ENCODE measurements at places on chromosomes 1 and 21.

GRCh38 chr1:43414634-43415223 is 25.0 kb downstream of the SZT2 start:
- no peak for DNase-seq

- DNase-seq = no peak
Observed at GRCh38 chr1:43958351-43959255, 11.2 kb upstream of the DPH2 start.

DNA sequence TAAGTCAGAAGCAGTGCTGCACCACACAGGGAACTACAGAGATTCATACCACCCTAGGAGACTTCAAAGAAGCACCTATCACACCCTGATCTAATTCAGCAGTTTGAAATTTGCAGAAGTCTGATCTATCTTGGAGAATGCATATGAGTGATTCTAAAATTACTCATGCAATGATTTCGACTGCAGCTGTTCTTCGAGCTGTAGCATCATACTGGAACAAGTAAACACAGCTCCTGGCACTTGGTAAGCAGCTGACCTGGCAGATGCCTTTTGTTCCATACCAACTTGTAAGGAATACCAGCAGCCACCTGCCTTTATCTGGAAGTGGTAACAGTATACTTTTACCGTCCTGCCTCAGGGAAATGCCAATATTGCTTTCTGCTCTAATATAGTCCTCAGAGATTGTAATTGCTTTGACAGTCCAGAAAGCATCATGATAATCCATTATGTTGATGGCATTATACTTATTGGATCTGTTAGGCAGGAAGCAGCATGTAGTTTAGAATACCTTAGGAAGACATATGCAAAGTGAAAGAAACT is 25.7 kb downstream of the AADACL4 start:
- DNase-seq = no peak

DNA sequence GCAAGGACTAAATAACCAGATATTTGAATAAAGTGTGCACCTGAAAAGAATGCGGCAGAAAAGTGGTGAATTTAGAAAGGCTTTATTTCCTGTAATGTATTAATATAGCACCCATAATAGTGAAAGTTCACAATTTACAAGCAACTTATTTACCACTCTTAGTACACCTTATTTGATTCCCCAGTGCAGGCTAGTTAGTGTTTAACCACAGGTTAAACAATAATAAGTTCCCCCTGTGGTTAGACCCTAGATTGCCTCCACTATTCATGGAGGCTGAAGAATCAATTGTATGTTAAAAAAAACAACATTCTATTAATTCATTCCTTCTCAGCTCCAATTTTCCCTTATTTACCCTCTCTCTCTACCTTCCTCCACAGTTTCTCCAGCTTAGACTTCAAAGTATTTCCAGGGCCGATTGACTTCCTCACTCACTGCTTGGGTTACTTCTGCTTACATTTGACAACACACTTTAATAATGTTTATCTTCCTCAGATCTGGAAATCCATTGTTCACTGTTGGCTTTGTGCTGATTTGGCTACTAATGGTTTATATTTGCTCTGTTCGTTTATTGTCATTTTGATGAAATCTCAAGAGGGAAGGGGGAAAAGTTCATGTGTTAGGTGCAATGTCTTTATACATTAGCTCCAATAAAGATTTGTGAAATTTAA is 796.3 kb downstream of the BRINP3 start:
- no peak for DNase-seq

DNA sequence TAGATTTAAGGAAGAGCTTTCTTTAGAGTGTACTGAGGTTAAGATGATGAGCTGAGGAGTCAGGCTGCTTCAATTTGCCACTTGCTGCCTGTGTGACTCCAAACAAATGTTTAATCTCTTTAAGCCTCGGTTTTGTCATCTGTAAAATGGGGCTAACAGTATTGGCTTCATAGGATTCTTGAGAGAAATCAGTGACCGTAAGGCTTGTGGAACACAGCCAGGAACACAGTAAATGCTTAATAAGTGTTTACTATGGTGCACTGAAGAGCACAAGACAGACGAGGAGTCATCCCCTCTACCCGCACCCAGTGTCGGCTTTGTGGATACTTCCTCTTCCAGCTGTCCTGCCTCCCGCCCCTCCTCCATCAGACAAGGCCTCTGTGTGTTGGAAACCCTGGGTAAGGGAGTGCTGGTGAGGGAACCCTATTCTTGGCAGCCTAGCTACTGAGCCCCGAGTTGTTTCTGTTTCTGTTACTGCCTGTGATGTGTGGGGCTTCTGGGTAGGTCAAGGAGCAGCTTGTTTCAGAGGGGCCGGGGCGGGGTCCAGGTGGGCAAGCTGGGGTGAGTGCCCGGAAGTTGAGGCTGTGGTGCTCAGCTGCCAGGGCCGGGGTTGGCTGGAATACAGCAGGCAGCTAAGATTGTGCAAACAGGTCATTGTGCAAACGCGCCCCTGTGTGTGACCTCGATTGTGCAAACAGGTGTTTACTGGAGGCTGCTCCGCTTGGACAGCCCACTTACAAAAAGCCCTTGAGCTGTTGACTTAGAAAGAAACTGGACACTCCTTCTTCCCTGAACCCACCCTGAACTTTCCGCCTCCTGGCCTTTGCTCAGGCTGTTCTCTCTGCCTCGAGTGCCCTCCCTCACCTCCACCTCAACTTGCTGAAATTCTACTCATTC is 4.0 kb upstream of the CSF3R start:
- no peak for DNase-seq

DNA sequence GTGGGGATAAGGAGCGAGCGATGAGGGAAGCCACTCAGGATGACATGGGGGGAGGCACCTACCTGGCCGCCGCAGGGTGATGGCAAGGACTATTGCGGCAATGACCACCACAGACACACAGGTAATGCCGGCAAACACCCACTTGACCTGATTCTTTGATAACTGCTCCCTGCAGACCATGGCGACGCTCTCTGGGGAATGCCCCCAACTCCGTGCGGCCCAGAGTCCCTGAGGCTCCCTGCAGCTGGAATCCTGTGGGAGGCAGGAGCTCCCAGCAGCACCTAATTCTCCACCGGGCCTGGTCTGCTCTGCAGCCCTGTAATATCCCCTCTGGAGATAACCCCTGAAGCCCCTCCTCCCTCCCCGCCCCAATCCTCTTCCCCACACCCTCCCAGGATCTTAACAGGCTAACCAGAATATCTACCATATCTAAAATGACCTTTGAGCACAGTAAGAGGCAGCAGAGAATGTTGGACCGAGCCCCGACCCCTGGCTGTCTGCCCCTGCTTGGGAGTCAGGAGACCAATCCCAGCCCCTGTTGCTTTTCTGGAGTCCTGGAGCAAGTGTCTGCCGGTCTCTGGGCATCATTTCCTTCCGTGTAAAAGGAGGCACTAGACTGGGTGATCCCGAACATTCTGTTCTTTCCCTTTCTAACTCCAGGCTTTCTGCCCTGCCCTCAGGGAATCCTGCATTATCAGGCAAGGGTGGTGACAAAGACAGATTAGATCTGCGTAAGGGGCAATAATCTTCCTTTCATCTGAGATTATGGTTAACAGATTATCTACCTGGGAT is at the start of gene FAM151A:
Gene FAM151A, minus strand, starts transcription at position 310 of the 792 bp plus-strand sequence. Its CDS starts 130 bp downstream, at position 180.
- DNase-seq = no peak

GRCh38 chr21:35597750-35598339 is 462.5 kb downstream of the SETD4 start:
- DNase-seq = no peak

DNA sequence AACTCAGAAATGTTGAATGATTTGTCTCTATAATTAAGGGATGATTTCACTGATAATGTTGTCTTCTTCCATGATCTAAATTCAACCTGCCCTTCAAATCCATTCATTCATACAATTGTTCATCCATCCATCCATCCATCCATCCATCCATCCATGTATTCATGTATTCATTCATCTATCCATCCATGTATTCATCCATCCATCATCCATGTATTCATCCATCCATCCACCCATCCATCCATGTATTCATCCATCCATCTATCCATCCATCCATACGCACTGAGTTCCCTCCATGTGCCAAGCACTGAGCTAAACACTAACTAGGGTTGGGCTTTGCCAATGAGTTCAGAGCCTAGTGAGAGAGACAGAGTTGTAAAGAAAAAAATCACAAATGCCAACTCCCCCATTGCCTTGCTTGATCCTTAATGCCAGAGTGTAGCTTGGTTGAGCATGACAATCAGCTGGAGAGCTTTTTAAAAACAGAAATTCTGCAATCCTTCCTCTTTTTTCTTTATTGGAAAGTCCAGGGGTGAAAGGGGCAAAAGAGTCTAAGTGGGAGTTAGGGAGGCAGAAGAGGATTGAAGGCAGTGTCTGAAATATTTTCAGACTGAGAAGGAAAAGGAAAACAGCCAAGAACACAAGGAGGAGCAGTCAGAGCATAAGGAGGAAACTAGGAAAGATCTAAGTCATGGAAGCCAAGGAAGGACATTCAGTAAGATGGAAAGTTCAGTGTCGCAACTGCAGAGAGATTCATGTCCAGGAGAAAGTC is 92.4 kb upstream of the ERG start:
- no peak for DNase-seq

DNA sequence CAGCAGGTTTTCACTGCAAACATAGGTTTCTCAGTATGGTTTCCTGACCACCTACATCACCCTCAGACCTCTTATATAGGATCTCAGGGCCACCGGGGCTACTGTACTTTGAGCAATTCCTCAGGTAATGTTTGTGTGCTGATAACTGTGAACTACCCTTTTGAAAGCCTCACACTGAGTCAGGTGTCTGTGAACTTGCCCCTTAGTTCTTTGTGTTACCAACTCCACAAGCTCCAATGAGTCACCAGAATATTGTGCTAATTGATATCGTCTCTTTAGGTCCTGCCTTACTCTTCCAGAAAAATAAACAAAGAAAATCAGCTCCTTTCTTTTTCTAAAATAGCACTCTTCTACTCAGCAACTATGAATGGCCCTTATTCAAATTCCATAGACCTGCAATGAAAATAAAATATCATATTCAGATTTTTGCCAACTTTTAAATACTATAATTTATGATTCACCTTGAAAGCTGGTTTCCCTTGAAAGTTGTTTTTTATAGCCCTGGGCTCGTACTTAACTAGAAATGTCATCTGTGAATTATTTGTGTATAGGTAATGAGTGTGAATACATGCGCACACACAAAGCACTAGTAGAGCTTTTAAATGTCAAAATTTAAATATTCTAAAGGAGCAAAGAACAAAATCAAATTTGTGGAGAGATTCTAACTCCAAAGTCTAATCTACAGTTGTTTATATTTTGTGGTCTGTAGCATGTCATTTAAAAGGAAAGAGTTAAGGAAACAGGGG is 88.1 kb upstream of the WARS2 start:
- DNase-seq = no peak

DNA sequence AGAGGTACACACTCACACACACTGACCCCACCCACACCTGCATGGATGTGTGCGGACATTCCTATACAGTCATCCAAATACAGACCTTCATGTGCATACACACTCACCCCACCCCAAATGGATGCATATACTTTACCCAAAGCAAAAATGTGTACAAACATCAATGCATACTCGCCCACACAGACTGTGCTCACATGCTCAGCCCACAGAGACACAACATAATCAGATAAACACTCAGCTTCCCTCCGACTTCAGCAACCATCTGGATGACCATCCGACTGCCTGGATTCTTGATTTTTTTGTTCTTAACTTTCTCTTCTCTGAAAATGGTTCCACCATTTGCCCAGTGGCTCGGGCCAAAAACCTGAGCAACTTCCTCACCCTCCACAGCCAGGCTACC is 24.4 kb upstream of the GJB5 start:
- no peak for DNase-seq

- DNase-seq = no peak
Observed at GRCh38 chr1:77234096-77234495, 14.9 kb upstream of the PIGK start.

DNA sequence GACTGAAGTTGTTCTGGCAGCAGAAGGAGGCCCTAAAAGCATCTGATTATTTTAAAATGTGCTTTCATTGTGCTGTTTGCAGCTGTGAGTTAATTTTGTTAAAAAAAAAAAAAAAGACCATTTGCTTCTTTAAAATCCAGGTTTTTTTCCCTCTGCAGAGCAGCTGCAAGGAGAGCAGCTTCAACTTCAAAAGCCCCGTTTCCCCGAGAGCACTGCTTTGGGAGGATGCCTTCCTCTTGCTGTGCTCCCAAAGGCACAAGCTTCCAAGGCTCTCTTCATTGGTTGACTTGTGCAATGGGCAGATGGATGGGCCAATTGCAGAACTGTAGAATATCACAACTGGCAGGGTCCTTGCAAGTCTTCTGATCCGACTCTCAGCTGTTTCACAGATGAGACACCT is 459.2 kb upstream of the PKN2 start:
- no peak for DNase-seq

DNA sequence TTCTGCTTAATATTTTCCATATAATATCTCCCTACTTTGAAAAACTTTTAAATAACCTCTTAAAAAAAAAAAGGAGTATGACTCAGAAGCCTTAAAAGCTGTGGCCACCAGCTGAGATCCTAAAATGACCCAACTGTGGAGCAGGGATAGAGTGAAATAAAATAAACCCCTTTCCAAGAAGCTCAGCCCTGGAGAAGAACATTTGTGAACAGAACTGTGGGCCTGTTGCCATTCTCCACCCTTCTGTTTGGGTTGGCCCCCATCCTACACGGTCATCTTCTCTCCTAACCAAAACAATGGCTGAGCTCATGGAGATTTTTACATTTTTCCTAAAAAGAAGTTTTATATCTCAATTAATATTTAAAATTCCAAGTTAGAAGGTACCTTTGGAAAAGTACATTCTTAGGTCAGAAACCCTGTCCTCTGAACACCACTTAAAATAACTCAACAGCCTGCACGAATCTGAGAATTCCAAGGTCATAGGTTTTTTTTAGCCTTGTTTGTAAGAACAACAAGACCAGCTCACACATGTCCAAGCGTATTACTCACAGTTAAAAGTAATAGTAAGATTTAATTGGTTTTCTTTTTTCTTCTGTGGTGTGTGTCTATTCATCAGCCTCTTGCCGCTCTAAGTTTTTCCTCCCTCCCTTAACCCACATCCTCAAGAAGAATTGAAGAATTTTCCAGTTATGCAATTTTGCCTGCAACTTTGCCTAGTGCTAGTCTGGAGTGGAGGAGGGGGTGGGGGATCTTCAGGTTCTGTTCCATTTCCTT is 107.7 kb upstream of the ERRFI1 start:
- DNase-seq = no peak

DNA sequence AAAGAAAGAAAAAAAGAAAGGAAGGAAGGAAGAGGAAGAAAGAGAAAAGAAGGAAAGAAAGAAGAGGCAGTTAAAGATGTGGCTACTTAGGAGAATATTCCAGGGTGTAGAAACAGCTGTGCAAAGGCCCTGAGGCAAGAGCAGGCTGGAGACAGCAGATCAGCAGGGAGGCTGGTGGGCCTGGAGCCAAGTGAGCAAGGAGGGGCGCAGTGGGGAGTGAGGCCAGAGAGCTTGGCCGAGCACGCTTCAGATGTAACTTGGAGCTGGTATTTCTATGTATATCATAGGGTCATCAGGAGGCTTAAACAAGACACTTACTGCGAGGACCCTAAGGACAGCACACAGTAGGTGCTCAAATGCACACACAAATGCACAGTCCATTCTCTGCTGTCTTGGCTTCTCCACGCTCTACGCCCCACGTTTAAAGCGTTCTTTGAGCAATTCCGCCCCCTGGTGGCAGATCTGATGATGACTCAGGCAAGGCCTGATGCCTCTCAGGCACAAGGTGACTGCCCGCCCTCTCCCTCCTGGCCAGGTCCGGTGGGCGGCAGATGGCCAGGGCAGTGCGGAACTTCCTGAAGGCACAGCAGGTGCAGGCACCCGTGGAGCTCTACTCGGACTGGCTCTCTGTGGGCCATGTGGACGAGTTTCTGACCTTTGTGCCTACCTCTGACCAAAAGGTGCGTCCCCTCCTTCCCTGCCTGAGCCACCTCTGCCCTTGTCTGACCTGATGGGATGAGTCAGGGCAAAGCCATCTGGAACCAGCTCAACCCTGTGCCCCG is 11.9 kb upstream of the PADI3 start:
- no peak for DNase-seq

- DNase-seq = no peak
Observed at GRCh38 chr21:36134803-36135390, at the start of gene CBR3. Gene CBR3, plus strand, starts transcription at chr21:36135079. Its CDS starts 114 bp downstream, at chr21:36135193.

Data from cortex of kidney (tissue), 1 donor.